ENCODE measurements at places on chromosomes 7 and 10. TPM values are rescaled to one million over a fixed set of nuclear protein-coding genes. Genes with fewer than 3 reads are reported as not detected.

Gene TMEM213
- not detected for total RNA-seq

Gene C10orf62
- not detected for total RNA-seq

Gene PODXL
- 0.59 TPM for total RNA-seq

Gene TEX47
- not detected for total RNA-seq

Gene DNAH11
- 0.27 TPM for total RNA-seq

Gene MKX
- not detected for total RNA-seq

Gene HOXA6
- not detected for total RNA-seq

Gene AEBP1
- total RNA-seq, result 0.16 TPM

Gene EEPD1
- 1.0 TPM for total RNA-seq

Gene DENND2A
- total RNA-seq, result not detected

Gene LRRC18
- not detected for total RNA-seq

Gene PPP1R9A
- not detected for total RNA-seq

Gene SUN3
- not detected for total RNA-seq

Gene DLG5
- 6.6 TPM for total RNA-seq

Gene FFAR4
- total RNA-seq, result not detected

Gene NPSR1
- total RNA-seq, result not detected

GRCh38 chr7:15560968-15561367 is 847 bp downstream of the AGMO start:
- H3K4me3 ChIP-seq, result no peak overlapping the region
- H3K27ac ChIP-seq, result no peak overlapping the region
- H3K27me3 ChIP-seq, result no peaks in the 10 kb centered on the region
- no peaks in the 10 kb centered on the region for H3K36me3 ChIP-seq
- DNase-seq, result no peak
- no peaks in the 10 kb centered on the region for H3K4me1 ChIP-seq

GRCh38 chr10:10605551-10606081 is 412.1 kb upstream of the CELF2 start:
- no peaks in the 10 kb centered on the region for H3K4me1 ChIP-seq
- no peaks in the 10 kb centered on the region for H3K36me3 ChIP-seq
- H3K27me3 ChIP-seq, result no peaks in the 10 kb centered on the region
- H3K27ac ChIP-seq, result no peak overlapping the region
- DNase-seq, result no peak
- no peak overlapping the region for H3K4me3 ChIP-seq

- no peak for DNase-seq
- no peak overlapping the region for H3K4me3 ChIP-seq
- no peaks in the 10 kb centered on the region for H3K27me3 ChIP-seq
- no peaks in the 10 kb centered on the region for H3K4me1 ChIP-seq
- no peak overlapping the region for H3K27ac ChIP-seq
Observed at GRCh38 chr10:4847561-4848355, 21.8 kb downstream of the AKR1E2 start.

GRCh38 chr7:81908220-81908619 is 138.4 kb upstream of the HGF start:
- no peak for DNase-seq
- H3K4me1 ChIP-seq, result peaks cover 3% of the 10 kb centered on the region
- no peak overlapping the region for H3K27ac ChIP-seq

GRCh38 chr10:32408690-32409089 is 37.2 kb upstream of the CCDC7 start:
- H3K4me1 ChIP-seq, result no peaks in the 10 kb centered on the region
- H3K4me3 ChIP-seq, result no peak overlapping the region
- no peaks in the 10 kb centered on the region for H3K27me3 ChIP-seq
- no peak for DNase-seq
- H3K27ac ChIP-seq, result no peak overlapping the region

GRCh38 chr7:74134117-74134620 is 40.0 kb upstream of the EIF4H start:
- no peaks in the 10 kb centered on the region for H3K27me3 ChIP-seq
- H3K4me1 ChIP-seq, result no peaks in the 10 kb centered on the region
- no peak overlapping the region for H3K4me3 ChIP-seq
- H3K36me3 ChIP-seq, result no peaks in the 10 kb centered on the region
- DNase-seq, result no peak

DNA sequence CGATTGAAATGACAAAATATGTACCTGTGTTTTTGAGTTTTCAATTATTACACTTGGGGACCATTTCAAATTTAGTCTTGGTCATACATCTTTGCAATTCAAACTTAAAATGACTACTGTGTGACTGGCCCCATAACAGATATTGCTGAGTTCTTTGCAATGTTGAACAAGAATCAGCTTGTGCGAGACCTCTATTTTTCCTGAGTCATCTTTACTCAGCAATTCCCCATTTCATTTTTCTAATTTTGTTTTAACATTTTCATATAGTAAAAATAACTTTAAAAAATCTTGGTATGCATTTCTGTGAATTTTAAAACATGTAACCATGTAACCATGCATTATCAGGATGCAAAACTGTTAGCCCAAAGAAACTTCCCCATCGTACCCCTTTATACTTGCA is 678.1 kb downstream of the ANKRD7 start:
- no peaks in the 10 kb centered on the region for H3K4me1 ChIP-seq
- DNase-seq, result no peak
- H3K4me3 ChIP-seq, result no peak overlapping the region
- H3K27me3 ChIP-seq, result no peaks in the 10 kb centered on the region
- H3K36me3 ChIP-seq, result no peaks in the 10 kb centered on the region

- H3K4me3 ChIP-seq, result no peak overlapping the region
- H3K27ac ChIP-seq, result no peak overlapping the region
- no peak for DNase-seq
- H3K27me3 ChIP-seq, result no peaks in the 10 kb centered on the region
- no peaks in the 10 kb centered on the region for H3K36me3 ChIP-seq
- no peaks in the 10 kb centered on the region for H3K4me1 ChIP-seq
Observed at GRCh38 chr10:109929501-109930219, 6.3 kb upstream of the XPNPEP1 start.

GRCh38 chr7:158274996-158275395 is 312.6 kb downstream of the PTPRN2 start:
- no peak for DNase-seq
- no peaks in the 10 kb centered on the region for H3K36me3 ChIP-seq
- H3K27me3 ChIP-seq, result no peaks in the 10 kb centered on the region
- H3K27ac ChIP-seq, result no peak overlapping the region
- H3K4me1 ChIP-seq, result no peaks in the 10 kb centered on the region

- H3K36me3 ChIP-seq, result no peaks in the 10 kb centered on the region
- H3K27ac ChIP-seq, result no peak overlapping the region
- H3K27me3 ChIP-seq, result no peaks in the 10 kb centered on the region
- no peak overlapping the region for H3K4me3 ChIP-seq
- DNase-seq, result no peak
- H3K4me1 ChIP-seq, result no peaks in the 10 kb centered on the region
Observed at GRCh38 chr7:85262891-85263290, 76.0 kb upstream of the SEMA3D start.

DNA sequence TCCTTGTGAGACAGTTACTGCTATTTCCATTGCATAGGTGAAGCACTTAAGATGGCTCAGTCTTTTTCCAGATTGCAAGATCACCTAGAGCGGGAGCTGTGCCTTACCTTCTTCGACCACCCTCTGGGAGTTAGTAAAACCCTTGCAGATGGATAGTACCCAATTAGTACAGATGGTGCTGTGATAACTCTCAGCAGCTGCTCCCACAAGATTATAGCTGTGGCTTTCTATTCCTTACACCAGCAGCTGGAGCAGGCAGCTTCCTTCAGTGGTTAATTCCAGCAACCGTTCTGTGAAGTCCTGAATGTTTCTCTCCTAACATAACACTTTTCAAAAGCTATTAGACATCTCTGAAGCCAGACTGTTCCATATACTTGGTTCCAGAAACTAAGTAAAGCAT is 796.8 kb downstream of the XPNPEP1 start:
- H3K4me1 ChIP-seq, result no peaks in the 10 kb centered on the region
- no peaks in the 10 kb centered on the region for H3K36me3 ChIP-seq
- no peak overlapping the region for H3K27ac ChIP-seq
- no peak for DNase-seq

DNA sequence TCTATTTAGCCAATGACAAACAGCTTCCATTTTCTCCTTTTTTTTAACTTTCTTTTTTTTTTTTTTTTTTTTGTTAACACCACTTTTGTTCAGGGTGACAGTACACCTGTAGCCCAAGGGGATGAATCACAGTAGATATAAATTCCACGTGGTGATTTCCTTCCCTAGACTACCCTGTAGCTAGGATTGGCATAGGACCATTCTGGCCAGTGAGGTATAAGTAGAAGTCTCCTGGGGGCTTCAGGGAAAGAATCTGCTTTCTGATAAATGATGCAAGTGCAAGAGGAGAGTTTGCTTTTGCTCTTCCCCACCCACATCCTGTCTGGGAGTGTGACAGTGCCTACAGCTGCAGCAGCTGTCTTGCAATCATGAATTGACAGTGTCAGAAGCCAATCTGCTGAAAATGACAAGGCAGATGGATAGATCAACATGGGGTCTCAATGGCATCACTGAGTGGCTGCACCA is 63.2 kb upstream of the TOMM7 start:
- H3K36me3 ChIP-seq, result no peaks in the 10 kb centered on the region
- H3K27ac ChIP-seq, result peak overlapping the region; percentile 91
- H3K4me1 ChIP-seq, result peaks cover 15% of the 10 kb centered on the region
- DNase-seq, result peak; percentile 88
- H3K27me3 ChIP-seq, result no peaks in the 10 kb centered on the region

- no peak overlapping the region for H3K4me3 ChIP-seq
- no peak overlapping the region for H3K27ac ChIP-seq
- H3K27me3 ChIP-seq, result no peaks in the 10 kb centered on the region
- DNase-seq, result no peak
- H3K36me3 ChIP-seq, result no peaks in the 10 kb centered on the region
Observed at GRCh38 chr7:30846378-30846777, 65.3 kb upstream of the AQP1 start.

- H3K27ac ChIP-seq, result no peak overlapping the region
- H3K27me3 ChIP-seq, result no peaks in the 10 kb centered on the region
- no peaks in the 10 kb centered on the region for H3K36me3 ChIP-seq
- no peaks in the 10 kb centered on the region for H3K4me1 ChIP-seq
- H3K4me3 ChIP-seq, result no peak overlapping the region
- DNase-seq, result no peak
Observed at GRCh38 chr10:118605694-118606093, 10.2 kb upstream of the PRLHR start.

DNA sequence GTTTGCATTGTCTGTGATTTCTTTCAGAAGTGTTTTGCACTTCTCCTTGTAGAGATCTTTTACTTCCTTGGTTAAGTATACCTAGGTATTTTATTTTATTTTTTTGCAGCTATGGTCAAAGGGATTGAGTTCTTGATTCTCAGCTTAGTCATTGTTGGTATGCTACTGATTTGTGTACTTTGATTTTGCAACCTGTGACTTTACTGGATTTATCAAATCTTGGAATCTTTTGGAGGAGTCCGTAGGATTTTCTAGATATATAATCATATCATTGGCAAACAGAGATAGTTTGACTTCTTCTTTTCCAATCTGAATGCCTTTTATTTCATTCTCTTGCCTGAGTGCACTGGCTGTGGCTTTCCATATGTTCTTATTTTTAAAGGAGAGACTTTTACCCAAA is 41.9 kb downstream of the CCSER2 start:
- no peaks in the 10 kb centered on the region for H3K4me1 ChIP-seq
- H3K36me3 ChIP-seq, result no peaks in the 10 kb centered on the region
- no peak for DNase-seq
- H3K27ac ChIP-seq, result no peak overlapping the region
- no peaks in the 10 kb centered on the region for H3K27me3 ChIP-seq
- no peak overlapping the region for H3K4me3 ChIP-seq

- H3K36me3 ChIP-seq, result no peaks in the 10 kb centered on the region
- no peaks in the 10 kb centered on the region for H3K4me1 ChIP-seq
- no peak for DNase-seq
- H3K27ac ChIP-seq, result no peak overlapping the region
- no peak overlapping the region for H3K4me3 ChIP-seq
Observed at GRCh38 chr10:68346774-68347173, 14.0 kb upstream of the PBLD start.

GRCh38 chr10:113086282-113086681 is 136.2 kb downstream of the TCF7L2 start:
- no peak overlapping the region for H3K4me3 ChIP-seq
- H3K4me1 ChIP-seq, result no peaks in the 10 kb centered on the region
- no peak for DNase-seq
- peaks cover under 1% of the 10 kb centered on the region for H3K27me3 ChIP-seq
- no peak overlapping the region for H3K27ac ChIP-seq

DNA sequence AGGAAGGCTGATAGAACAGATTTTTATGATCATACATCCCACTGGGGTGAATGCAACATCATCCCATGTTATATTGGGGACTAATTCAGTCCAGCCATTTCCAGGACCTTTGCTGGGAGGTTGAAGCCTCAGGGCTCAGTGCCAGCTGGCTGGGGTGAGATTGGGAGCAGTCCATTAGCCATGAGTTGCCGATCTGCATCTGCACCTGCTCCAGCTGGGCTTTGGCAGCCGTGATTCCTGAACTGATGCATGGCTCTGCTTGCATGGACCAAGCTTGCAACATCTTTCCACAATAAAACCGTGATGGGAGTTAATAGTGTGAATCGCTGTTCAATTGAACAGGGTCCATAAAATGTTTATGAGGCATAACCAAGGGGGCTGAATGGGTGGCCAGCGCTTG is 346.9 kb downstream of the TYW1 start:
- H3K27ac ChIP-seq, result no peak overlapping the region
- no peak overlapping the region for H3K4me3 ChIP-seq
- no peaks in the 10 kb centered on the region for H3K27me3 ChIP-seq
- H3K4me1 ChIP-seq, result no peaks in the 10 kb centered on the region

GRCh38 chr7:69364813-69365643 is 233.2 kb upstream of the AUTS2 start:
- no peaks in the 10 kb centered on the region for H3K27me3 ChIP-seq
- no peak overlapping the region for H3K27ac ChIP-seq
- H3K4me1 ChIP-seq, result no peaks in the 10 kb centered on the region
- no peak overlapping the region for H3K4me3 ChIP-seq
- no peaks in the 10 kb centered on the region for H3K36me3 ChIP-seq

DNA sequence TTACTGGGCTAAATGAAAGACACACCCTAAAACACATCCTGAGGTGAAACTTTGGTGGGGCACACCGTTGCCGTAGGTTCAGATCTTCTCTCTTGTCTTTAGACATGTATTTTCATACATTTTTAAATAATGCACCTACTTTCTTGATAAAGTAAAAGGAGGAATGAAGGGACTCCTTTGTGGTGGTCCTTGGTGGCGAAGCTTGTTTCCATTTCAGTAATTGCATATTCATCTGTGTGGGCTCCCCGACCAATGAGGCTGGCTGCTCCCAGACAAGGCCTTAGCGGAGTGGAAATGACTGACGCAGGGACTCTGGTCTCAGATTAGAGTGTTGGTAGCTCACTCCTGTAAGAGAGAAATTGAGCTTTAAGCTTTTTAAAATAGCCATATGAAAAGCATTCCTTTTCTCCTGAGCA is 815 bp downstream of the CCSER2 start:
- H3K36me3 ChIP-seq, result no peaks in the 10 kb centered on the region
- DNase-seq, result no peak
- H3K4me1 ChIP-seq, result peaks cover 19% of the 10 kb centered on the region
- H3K27me3 ChIP-seq, result no peaks in the 10 kb centered on the region

GRCh38 chr10:2962194-2962593 is 105.2 kb upstream of the PFKP start:
- no peaks in the 10 kb centered on the region for H3K4me1 ChIP-seq
- no peak overlapping the region for H3K27ac ChIP-seq
- no peak overlapping the region for H3K4me3 ChIP-seq
- H3K36me3 ChIP-seq, result no peaks in the 10 kb centered on the region
- no peak for DNase-seq
